ENCODE measurements at places on chromosomes 4 and X.
A peak's percentile ranks its signal among the peaks of the same experiment; 100 is the strongest.

GRCh38 chr4:6616087-6616995, 24.1 kb upstream of the MRFAP1 start:
- no peak for DNase-seq

DNA sequence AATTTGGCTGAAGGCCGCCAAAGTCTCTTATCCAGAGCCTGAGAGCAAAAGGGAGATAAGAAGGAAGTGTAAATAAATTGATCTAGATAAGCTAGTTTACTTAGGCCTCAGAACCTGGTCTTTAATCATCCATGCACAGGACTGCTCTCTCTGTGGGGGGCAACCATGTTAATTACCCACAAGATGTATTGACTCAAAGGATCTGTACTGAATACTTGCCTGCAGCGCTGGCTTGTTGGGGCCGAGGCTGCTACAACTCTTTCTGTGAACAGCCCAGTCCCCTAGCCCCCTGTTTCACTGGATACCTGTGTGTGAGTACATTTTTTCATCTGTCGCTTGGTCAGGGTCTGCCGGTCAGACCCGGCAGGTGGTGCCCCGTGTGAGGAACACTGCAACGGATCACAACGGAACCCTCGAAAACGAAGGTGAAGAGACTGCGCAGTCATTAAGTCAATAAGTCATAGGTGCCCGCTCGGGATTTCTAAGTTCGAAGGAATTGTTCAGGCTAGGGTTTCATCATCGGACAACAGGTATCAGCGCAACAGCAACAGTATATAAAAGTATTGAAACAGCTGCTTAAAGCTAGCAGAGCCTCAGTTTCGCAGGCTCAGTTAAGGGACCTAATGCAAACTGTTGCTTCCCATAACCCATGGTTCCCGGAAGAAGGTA, 8.3 kb downstream of the MAGEA11 start:
- DNase-seq: no peak

DNA sequence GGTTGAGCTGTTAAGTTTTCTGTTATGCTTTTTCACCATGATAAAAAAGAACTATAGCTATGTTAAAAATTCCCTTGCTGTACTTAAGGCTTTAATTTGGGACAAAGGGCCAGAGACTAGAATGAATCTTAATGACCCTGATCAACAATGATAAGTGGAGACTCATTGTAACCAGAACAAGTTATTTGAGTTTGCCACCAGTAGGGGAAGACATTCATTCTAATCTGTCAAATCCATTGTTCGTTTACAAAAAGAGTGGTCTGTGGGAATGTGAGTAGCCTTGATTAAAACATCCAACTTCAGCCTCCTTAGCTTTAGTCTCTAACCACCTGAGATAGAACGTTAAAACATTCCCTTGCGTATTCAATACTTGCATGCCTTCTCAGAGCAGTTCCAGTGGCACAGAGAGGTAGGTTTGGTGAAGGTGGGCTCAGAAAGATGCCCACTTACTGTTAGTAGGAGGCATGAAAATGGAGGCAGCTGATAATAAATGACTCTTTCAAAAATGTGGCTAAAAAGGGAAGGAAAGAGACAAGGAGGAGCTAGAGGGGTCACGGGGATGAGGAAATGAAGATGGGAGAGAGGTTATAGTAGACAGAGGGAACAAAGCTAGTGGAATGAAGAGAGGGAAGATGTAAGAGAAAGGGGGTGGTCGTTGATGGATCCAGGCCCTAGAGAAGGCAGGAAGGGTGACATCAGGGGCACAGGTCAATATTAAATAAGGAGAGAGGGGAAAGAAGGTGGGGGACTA, 66.2 kb downstream of the EGF start:
- no peak for DNase-seq

DNA sequence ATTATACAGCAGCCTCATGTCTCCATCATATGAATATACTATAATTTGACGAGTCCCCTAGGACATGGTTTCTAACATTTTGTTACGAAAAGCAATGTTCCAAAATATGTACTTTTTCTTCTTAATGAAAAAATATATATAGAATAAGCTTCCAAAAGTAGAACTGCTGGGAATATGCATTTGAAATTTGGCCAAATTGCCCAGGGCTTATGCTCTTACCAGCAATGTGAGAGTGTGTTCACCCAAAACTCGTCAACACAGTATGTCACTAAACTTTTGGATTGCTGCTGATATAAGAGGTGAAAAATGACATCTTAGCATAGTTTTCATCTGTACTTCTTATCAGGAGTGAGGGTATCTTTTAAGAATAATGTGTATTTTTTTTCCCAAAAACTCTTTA, 64.6 kb upstream of the STIM2 start:
- no peak for DNase-seq

DNA sequence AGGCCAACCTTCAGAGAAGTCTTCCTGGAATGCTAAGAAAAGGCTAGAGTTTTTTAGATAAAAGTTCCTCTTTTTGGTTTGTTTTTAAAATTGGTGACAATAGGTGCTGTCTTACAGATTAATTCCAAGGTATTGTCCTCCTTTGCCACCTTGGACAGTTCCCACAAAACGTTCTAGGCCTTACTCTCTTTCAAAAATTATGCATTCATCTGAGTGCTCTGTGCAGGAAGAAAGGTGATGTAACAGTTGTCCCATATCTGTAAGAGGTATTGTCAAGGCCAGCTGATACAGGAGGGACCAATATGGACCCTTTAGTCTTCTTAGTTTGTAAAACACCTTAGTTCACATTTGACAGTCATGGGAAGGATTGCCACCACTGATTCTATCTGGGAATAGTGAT, 15.9 kb upstream of the CXCL5 start:
- no peak for DNase-seq

GRCh38 chr4:7632341-7632740, 197.6 kb upstream of the PSAPL1 start:
- no peak for DNase-seq

- DNase-seq: peak; percentile 10
Measured at GRCh38 chr4:53365121-53365485, 758 bp downstream of the SCFD2 start.

- no peak for DNase-seq
Measured at GRCh38 chrX:107775000-107775733, 420 bp downstream of the TSC22D3 start.

DNA sequence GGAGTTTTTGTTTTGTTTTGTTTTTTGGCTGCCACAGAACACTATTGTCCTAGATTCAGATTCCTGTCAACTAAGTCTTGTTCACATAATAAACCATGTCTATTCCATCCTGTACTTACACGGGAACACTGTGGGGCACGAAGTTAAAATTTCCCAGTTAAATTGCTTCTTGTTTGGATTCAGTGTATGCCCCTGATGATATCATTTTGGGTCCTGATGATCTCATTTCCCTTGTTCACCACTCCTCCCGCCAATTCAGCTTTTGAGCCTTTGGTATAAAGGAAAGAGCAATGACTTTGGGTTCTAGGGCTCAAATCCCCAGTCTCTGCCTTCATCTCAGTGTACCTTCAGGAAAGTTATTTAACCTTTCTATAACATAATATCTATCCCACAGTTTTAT, 333.5 kb downstream of the FBXW7 start:
- DNase-seq: no peak

GRCh38 chr4:143251779-143252178, 67.1 kb downstream of the USP38 start:
- no peak for DNase-seq

GRCh38 chr4:35695421-35695820, 548.9 kb downstream of the ARAP2 start:
- no peak for DNase-seq

GRCh38 chr4:147480891-147481576, at the start of gene EDNRA:
EDNRA (plus strand) TSS chr4:147481097; CDS start chr4:147485682, 4,585 bp downstream.
- peak; percentile 84 for DNase-seq

DNA sequence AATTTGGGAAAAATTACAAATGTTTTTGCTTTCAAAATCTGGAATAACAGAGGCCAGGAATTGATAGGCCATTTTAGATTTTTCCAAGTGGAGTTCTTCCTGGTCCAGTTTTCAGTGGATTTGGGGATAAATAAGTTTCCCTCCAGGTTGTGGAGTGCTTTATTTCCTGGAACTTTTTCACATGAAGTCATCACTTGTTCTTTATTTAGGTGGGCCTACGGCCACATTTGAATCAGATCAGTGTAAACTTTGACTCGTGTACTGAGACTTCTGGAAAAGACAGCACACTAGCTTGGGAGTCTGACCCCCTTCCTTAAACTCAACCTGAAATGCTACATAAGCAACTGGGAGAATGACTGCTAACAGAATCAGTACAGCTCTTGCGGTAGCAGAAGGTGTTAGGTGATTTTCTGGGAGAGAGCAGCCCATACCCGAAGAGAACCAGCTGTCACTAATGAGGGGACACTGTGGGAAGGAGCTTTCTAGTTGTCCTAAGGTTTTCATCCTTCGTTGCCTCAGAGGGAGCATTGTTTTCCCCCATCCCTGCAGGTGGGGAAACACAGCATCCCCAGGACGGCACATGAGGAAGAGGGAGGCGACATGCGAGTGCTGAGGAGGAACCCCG, 235.2 kb upstream of the FAT1 start:
- no peak for DNase-seq

DNA sequence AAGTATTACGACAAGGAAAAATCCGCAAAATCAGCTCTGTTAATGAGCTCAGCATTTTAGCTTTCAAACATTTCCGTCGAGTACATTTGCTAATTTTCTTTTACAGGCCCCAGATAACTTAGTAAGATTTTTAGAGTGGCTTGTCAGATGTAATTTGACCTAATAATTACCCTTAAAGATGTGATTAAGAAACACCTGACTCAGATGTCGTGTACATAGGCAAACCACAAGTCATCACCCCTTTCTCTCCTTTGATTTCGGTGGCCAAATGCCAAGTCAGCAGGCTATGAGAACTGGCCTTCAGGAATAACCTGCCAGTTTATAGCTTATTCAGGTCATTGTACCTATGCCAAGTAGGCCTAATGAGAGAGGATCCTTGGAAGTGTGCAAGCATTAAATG, 369.6 kb downstream of the PCDH7 start:
- peak; percentile 54 for DNase-seq

DNA sequence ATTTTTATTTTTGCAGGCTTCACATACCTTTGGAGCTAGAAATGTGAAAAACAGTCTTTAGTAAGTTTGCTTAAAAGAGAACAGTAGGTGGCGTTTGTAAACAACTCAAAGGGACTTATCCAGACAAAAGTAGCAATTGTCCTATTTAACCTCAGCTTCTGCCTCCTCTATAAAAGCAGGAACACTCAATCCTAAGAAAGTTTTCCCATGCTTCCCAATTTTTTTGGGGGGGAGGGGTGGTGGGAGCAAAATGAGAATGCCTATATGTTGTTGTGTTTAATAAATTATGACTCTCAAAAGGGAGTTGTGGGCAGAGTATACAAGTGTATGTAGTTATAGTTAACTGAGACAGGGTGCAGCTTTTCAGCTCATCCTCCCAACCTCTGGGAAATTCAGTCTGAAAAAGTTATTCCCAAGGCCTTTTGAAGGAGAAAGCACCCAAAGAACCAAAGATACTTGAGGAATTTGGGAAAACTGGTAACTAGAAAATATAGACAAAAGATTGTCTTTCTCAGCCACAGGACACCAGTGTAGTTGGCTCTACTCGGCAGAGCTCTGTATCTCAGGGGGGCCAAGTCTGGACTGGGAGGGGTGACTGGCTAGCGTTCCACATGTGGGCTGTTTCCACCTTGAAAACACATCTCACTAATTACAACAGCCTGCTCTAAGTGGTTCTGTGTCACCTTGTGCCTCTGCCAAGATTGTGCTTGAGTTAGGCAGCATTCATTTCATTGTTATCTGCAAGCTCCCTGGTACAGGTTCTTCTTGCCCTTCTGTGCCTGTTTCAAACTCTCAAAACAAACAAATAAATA, 2.8 kb downstream of the SFRP2 start:
- peak; percentile 59 for DNase-seq

GRCh38 chrX:57070185-57070984, 51.0 kb downstream of the SPIN2B start:
- DNase-seq: peak; percentile 1

DNA sequence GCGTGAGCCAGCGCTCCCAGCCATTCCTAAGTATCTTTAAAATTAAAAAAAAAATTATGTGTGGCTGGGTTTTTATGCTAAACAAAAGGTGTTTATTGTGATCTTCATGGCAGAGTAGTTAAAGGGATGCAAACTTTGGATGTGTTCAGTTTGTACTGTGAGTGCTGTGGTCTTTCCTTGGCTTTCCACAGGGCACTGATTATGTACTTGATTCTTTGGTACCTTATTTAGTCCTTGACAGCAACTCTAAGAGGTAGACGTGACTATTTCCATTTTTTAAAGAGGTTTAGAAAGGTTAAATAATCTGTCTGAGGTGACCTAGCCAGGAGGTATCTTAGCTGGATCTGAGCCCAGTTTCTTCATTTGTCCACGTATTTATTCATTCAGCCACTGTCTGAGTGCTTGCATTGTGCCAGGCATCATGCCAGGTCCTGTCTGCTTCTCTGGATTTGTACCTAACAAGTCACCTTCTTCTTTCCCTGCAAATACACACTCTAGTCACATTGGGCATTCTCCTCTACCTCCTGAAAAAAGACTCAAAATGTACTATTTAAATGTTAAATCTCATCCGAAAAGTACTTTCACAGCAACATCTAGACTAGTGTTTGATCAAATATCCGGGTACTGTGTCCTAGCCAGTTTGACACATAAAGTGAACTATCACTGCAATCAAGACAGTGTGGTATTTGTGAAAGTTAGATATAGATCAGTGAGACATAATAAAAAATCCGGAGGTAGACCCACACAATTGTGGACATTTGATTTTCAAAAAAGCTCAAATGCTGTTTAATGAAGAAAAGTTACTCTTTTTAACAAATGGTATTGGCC, 31.5 kb downstream of the WWC2 start:
- peak; percentile 48 for DNase-seq

DNA sequence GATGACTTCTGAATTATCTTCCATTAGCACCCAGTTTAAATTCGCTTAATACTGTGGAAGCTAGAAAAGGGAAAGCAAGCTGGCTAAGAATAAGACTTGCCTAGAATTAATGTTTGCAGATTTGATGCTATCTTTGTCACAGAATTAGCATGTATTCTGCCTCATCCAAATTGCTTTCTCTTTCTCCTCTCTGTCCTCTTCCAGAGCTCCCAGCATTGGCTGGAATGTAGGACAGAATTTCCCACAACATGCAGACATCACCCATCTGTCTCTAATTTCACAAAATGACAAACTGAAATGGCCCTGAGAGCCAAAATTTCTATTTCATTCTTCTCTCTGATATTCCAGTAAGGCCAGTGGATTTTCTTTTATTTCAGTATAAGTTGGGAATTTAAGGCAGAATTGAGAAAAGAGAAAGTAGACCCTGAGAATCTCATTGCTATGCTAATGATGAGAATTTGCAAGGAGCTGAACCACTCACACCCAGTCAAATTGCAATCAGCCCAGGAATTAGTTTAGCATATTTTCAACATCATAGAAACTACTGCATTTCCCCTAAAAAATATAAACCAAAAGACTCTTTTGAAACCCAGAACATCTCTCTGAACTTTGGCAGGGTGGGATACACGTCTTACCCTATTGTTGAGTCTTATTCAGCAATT, 188.8 kb downstream of the RCHY1 start:
- no peak for DNase-seq

DNA sequence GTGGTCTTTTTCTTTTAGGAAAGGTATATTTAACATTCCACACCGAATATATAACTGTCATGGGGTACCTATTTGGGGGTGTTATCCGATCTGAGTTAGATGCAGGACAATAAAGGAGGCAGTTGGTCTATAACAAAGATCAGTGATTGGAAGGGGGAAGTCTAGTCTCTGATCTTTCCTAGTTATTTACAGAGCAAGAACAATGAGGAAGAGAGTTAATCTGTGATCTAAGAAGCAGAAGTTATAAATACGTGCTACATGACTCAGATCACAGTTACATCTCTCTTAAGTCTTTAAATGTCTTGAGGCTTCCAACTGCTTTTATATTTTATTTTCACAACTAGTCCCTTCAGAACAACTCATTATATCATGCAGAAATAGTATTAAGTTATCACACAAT, 33.2 kb upstream of the ARMCX4 start:
- DNase-seq: no peak

GRCh38 chrX:1524874-1525582, 12.0 kb downstream of the P2RY8 start:
- DNase-seq: no peak

Measured in lung (tissue), 17 donors.